IMR-90 (cell line): ENCODE measurements at places on chromosomes 1 and 21. TPM values are rescaled to one million over a fixed set of nuclear protein-coding genes. Genes with fewer than 3 reads are reported as not detected.

- no peak for DNase-seq
Observed at GRCh38 chr1:17216078-17216477, 11.2 kb downstream of the PADI1 start.

- peak; percentile 91 for DNase-seq
Observed at GRCh38 chr1:111690306-111690617, 48.9 kb downstream of the INKA2 start.

- DNase-seq = no peak
Observed at GRCh38 chr21:18743531-18743930, 339.9 kb upstream of the TMPRSS15 start.

DNA sequence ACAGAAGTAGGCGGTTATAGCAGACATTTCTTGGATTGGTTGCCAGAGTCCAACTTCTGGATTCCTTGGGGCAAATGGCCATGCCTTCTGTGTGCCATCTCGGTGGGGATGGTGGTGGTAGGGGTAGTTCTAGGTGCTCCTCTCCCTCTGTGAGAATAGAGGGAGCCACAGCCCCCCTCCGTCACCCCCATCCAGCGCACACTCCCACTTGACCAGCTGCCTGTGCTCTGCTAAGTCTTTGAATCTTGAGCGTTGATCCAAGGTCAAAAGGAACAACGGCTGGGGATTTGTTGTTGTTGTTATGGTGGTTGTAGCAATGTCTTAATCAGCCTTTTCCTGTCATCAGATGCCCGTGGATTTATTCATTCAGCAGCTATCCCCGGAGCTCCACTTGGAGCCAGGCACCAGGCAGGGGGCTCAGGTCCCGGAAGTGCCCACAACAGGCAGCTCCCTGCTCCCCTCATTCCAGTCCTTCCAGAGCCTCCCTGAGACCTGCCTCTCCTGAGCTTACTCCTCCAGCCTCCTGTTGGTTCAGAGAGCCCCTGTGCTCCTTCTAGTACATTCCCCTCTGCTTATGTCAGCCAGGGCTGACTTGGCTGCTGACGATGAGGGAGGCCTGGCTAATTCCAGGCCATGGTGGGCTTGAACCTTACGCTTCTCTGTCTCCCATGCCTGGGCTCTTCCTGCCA, 146.6 kb upstream of the WNT4 start:
- DNase-seq = no peak

The ATP1A4 gene
- total RNA-seq = not detected in 2 replicates

The OR2T29 gene
- total RNA-seq = not detected in 2 replicates

The LCE6A gene
- total RNA-seq = not detected in 2 replicates

- DNase-seq = peak; percentile 35
Observed at GRCh38 chr21:31732597-31733550, 956 bp upstream of the SCAF4 start.

- no peak for DNase-seq
Observed at GRCh38 chr1:19197845-19198244, 12.2 kb downstream of the UBR4 start.

DNA sequence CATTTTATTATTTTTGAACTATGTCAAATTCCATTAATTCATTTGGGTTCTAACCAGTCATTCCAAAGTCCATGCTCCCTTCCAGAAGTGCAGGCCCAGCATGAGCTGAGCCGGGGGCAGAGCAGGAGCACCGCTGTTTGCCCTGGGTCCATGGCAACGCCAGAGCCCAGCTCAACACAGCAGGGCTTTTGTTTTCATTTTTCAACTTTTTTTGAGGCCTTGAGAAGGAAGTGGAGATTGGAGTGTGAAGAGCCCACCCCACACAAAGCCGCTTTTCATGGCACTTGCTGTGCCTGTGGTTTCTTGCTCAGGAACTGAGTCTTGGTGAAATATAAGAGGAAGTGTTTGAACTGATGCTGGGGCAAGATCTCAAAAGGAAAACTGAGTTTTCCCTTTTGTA, 13.2 kb upstream of the PRMT2 start:
- DNase-seq = no peak

DNA sequence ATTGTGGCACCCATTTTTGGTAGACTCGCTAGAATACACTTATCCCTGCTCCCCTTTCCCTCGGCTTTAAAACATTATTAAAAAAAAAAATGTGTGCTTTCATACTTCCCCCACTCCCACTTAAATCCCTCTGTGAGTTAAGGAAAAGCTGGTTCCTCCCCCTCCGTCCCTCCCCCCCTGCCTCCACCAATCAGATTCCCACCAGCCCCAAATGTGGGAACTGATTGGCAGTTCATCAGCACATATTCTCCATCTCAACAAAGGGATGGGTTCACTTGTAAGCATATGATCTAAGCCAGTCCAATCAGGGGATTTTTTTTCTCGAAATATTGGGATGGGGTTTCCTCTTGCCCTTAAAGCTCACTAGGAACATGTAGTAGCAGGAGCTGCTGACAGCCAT, 10.8 kb upstream of the FYB2 start:
- no peak for DNase-seq

The TFF2 gene
- not detected in 2 replicates for total RNA-seq

DNA sequence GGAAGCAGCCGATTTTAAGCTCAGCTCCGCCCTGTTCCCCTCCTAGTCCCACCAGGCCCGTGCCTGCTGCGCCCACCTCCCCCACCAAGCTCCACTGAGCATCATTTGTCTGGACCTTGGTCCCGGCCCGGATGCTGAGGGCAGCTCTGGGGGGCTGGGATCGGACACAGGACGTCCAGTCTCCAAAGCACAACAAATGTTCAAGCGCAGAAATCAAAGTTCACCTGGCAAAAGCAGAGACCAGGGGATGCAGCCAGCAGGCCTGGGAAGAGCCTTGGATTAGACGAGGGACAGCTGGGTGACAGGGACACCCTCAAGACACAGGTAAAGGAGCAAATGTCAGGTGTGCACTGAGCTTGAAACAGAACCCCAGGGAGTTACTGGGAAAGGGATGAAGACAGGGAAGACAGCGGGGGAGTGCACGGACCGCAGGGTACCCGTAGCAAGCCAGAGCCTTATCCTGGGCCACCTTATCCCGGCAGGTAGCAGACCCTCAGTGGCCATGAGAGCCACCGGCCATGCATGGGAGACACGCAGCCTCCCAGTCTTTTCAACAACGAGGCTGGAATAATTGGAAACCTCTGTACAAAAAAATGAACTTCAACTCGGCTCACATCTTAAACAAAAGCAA, 22.2 kb upstream of the TMEM52 start:
- DNase-seq = no peak

- no peak for DNase-seq
Observed at GRCh38 chr21:39863111-39863510, 4.1 kb upstream of the PCP4 start.

- DNase-seq = no peak
Observed at GRCh38 chr1:191662746-191663145, 495.5 kb upstream of the RGS18 start.

- DNase-seq = peak; percentile 39
Observed at GRCh38 chr1:200794506-200795065, 55.9 kb downstream of the CAMSAP2 start.

DNA sequence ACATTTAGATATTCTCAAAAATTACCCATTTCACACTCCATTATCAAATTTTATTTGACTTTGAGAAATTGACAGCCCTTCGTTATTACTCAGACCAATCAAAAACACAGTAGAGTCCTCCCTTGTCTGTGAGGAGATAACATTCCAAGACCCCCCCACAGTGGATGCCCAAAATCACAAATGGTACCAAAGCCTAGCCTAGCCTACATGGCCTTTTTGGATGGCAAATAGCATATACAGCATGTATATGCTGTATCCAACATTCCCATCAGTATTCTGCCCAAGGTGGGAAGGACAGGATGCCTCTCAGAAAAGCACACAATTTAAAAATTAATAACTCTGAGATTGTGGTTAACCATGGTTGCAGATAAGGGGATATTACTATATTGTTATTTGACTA, 17.3 kb downstream of the SFPQ start:
- DNase-seq = no peak

DNA sequence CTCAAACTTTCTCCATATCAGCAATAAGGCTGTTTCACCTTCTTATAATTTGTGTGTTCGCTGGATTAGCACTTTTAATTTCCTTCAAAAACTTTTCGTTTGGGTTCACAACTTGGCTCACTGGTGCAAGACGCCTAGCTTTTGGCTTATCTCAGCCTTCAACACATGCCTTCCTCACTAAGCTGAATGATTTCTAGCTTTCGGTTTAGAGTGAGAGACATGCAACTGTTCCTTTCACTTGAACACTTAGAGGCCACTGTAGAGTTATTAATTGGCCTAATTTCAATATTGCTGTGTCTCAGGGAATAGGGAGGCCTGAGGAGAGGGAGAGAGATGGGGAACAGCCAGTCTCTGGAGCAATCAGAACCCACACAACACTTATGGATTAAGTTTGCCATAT, 41.2 kb upstream of the IFNLR1 start:
- DNase-seq = no peak

The BRDT gene
- total RNA-seq = not detected in 2 replicates

The MX1 gene
- 1.9 and 2.5 TPM in 2 replicates for total RNA-seq

The USP33 gene
- total RNA-seq = 64.5 and 89.4 TPM in 2 replicates

The KCNA3 gene
- under 0.01 TPM in 2 replicates for total RNA-seq

DNA sequence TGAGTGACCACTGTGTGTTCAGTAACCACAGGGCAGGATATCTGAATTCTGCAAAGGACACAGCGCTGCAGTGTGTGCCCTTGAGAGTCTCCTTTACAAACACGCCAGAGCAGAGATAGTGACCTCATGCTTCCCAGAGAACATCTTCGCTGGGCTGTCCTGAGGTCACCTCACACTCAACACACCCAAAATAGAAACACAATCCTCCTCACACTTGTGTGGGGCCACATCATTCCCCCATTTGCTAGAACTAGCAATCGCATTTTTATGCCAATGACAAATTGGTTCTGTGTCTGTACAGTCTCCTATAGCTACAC, 140.1 kb upstream of the NRIP1 start:
- no peak for DNase-seq

GRCh38 chr1:53090227-53091147, 28.5 kb downstream of the PODN start:
- no peak for DNase-seq

The C1orf141 gene
- not detected in 2 replicates for total RNA-seq

The SMIM12 gene
- total RNA-seq = 31.9 and 36.4 TPM in 2 replicates

The CLEC20A gene
- total RNA-seq = not detected in 2 replicates

The MPC2 gene
- 35.0 and 56.7 TPM in 2 replicates for total RNA-seq

- DNase-seq = no peak
Observed at GRCh38 chr1:213446496-213446895, 395.5 kb downstream of the RPS6KC1 start.

GRCh38 chr21:34612056-34612455, 2.9 kb downstream of the RCAN1 start:
- no peak for DNase-seq

DNA sequence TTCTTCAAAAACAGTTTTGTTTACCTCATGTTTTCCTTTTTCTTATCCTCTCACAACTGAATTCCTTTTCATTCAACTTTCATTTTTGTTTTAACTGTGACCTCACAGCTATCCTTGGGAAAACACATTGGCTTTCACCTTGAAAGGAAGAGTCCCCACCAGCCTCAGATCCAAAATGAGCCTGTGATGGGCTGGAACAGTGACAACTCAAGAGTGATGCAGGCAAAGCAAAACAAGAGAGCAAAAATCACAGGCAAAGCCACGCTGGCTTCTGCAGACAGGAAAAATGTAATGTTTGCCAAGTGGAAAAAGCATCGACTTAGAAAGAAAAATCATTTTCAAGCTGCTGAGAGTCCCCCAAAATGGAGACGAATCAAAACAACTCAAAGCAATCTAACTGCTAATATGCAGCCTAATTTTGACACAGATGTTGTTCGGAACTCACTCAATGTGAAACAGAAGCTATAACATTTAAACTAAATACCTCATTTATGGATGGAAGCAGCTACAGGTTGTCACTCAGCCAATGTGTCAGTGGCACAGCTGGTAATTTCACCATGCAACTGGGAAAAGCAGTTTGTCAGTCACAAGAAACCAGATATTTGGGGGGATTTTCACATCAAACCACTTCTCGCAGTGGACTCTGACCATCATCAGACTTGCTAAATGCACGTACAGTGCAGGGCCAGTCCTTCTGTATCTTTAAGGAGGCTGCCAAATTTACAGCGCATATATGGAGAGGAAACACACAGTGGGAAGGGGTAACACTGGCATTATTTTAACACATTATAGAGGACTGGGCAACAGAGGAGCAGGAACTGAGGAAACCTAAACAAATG, 50.7 kb downstream of the ALG14 start:
- peak; percentile 38 for DNase-seq

DNA sequence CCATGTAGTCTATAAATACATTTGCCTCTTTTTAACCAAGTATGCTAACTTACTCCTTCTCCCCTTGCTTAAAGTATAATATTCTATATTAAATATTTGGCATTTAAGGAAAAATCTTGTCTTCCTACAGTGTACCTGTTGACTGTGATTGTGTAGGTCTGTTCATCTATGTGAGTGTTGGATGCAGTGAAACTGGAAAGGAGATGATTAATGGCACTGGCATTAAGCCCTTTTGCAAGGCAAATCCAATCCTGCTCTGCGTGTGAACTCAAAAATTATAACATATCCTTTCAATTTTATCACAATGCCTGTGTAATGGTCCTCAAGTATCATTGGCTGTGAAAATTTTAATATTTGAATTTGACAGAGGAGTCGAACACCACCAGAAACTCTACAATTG, 565.0 kb downstream of the KCNT2 start:
- no peak for DNase-seq

The DDX59 gene
- total RNA-seq = 9.1 and 11.1 TPM in 2 replicates

- no peak for DNase-seq
Observed at GRCh38 chr1:165328136-165328535, 28.4 kb downstream of the LMX1A start.

- DNase-seq = peak; percentile 91
Observed at GRCh38 chr1:10415211-10415930, 14.9 kb upstream of the CENPS start.

DNA sequence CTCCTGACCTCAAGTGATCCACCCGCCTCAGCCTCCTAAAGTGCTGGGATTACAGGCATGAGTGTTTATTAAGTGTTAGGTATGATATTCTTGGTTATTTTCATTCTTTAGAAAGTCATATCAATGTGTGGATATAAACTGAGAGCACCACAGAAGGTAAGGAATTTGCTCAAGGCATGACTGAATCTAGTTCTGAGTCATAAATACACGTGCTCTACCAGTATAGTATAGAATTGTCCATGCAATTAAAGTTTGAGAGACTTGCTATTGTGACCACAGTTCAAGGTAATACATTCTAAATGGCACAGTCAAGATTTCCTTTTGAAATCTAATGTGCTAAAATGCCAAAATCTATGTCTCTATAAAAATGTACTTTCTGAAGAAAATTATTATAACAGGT, 401.1 kb upstream of the CHRM3 start:
- no peak for DNase-seq

DNA sequence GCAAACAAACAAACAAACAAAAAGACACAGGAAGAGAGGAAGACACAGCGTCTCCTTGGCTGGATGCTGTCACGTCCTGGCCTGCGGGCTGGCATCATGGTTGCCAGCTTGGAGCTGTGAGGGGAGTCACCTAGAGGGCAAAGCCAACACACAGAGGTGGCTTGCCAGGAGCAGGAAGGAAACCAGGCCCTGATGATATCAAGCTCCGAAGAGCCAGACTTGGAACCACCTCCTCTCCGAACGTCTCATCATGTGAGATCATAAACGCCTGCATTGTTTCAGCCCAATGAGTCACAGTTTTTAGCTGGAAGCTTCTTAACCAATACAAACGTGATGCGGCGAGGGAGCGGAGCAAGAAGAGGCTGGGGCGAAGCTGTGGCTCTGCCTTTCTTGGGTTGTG, 8.7 kb downstream of the PLA2G2D start:
- peak; percentile 61 for DNase-seq
